ENCODE measurements at places on chromosomes 2 and 18.

DNA sequence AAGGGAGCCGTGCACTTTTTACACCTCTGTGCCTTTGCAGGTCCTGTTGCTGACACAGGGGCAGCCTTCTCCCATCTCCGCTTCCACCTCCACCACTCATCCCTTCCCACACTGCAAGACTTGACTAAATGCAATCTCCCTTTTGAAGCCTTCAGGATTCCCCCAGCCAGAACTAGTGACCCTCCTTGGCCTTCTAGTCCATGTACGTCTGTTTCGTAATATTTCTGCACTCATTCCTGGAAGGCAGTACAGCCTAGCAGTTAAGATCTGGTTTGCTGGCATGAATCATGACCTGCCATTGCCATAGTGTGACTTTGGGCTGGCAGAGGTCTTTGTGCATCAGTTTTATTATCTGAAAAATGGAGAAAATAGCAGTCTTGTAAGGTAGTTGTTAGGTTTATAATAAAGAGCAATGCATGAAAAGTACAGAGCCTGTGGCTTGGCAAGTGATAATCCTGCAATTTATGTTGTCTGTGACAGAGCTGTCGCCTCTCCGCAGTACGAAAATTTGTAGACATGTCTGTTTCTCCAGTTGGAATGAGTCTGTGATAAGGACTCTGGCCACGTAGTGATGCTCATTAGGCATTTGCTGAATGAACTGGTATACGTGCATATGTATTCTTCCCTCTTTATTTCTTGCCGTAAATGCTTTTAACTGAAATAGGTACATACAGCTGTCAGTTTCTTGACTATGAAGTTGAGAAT lies 36.7 kb downstream of the NCK2 start:
- no peak for DNase-seq

DNA sequence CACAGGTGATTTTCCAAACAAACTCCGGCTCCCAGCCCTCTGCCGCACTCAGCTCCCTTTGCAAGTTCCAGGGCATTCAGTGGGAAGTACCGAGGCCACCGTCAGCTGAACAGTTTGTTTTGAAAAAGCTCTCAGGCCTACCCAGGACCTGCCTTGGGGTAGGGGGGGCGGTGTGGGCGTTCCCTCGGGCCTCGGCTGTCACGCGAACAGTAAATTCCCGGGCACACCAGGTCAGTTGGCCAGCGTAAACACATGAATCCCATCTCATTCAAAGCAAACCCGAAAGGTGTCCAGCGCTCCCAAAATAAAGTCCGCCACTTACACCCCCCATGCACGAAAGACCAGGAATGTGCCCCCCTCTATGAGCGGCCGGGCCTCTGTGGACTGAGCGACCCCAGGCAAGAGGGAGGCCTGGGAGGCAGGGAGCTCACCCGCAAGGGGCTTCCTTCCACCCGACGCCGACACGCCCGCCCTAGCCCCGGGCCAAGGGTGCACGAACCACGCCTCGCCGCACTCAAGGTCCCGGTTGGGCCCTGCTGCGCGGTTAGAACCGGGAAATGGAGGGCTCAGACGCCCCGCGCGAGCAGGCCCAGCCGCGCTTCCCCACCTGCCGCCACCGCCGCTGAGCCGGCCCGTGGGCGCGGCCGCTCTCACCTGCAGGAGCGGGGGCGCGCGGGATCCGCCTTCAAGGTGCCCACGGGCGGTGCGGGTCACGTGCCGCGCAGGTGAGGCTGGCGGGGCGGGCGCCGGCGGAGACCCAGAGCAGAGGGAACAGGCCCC lies at the start of gene WDSUB1:
Gene WDSUB1 (minus strand): TSS at position 775 of the 780 bp plus-strand sequence. CDS start 3,634 bp downstream, outside the sequence.
- peak; percentile 65 for DNase-seq

DNA sequence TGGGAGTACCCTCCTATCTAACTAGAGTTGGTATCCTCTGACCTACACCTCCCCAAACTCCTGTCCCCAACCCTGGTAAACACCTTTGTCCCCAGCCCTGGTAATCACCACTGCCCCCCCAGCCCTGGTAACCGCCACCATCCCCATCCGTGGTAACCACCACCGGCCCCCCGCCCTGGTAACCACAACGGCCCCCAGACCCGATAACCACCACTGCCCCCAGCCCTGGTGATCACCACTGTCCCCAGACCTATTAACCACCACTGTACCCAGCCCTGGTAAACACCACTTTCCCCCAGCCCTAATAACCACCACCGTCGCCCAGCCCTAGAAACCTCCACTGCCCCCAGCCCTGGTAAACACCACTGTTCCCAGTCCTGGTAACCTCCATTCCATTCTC lies 820.2 kb upstream of the SALL3 start:
- no peak for DNase-seq

GRCh38 chr2:128493880-128494279 lies 175.2 kb upstream of the HS6ST1 start:
- no peak for DNase-seq

DNA sequence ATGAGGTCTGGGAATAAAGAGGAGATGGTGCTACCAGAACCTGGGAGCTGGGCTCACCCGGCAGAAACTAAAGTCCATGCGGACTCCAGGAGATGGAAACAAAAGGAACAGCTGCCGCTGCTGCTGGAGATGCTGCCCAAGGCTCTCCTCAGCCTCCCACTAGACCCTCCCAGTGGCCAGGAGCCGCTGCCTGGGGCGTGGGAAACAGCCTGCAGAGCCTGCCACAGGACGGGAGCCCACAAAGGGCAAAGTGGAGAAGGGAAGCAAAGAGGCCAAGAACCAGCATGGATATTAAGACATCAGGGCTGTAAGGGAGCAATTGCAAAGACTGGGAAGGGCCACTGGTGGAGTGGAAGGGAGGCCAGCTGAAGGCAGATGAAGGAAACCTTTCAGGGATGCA lies 179.6 kb downstream of the NCK2 start:
- no peak for DNase-seq

Measured in WTC11 (cell line).